ENCODE measurements at places on chromosomes 7 and 10. TPM values are rescaled to one million over a fixed set of nuclear protein-coding genes. Genes with fewer than 3 reads are reported as not detected.

LRRD1 gene
- not detected for total RNA-seq

STARD3NL gene
- total RNA-seq, result 66.1 TPM

UTF1 gene
- total RNA-seq, result not detected

BMPR1A gene
- total RNA-seq, result 22.7 TPM

DNA sequence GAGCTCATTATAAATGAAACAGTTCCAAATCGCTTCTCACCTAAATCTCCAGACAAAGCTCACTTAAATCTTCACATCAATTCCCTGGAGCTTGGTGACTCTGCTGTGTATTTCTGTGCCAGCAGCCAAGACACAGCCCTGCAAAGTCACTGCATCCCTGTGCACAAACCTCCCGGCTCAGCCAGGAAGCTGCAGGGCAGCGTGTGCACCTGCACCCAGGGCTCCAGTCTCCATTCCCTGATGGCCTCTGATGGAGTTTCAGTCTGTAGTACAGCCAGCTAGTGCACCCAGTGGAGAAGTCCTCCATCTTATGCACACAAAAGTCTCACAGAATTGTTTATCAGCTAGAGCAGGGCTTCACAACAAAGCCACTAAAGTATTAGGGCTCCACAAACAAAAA lies 51.1 kb upstream of the PRSS58 start:
- no peak for DNase-seq
- H3K4me1 ChIP-seq, result no peaks in the 10 kb centered on the region
- no peak overlapping the region for H3K27ac ChIP-seq
- peaks cover 2% of the 10 kb centered on the region for H3K27me3 ChIP-seq

GRCh38 chr7:46011501-46011900 lies 90.4 kb upstream of the IGFBP3 start:
- H3K36me3 ChIP-seq, result no peaks in the 10 kb centered on the region
- H3K4me1 ChIP-seq, result no peaks in the 10 kb centered on the region
- H3K27me3 ChIP-seq, result no peaks in the 10 kb centered on the region
- no peak for DNase-seq
- no peak overlapping the region for H3K27ac ChIP-seq

GIMAP2 gene
- total RNA-seq, result 29.8 TPM

LIPN gene
- total RNA-seq, result not detected

DNA sequence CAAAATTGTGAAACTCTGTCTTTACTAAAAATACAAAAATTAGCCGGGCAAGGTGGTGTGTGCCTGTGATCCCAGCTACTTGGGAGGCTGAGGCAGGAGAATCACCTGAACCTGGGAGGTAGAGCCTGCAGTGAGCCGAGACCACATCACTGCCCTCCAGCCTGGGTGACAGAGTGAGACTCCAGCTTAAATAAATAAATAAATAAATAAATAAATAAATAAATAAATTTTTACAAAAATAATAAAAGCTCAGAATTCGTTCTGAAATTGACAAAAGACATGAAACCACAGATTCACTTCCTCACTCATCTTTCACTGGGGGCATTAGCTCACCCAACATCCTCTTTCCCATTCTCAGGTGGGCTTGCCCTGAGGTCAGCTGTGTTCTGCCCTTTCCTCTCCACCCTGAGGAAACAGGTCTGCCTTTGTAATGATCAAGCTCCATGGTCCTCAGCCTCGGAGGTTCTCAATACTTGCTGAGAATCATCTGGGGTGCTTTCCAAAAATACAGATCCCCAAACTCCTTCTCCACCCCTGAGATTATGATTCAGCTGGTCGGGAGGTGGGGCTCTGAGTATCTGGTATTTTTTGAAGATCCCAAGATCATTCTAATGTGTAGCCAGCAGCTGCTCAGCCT lies 29.2 kb upstream of the APBB1IP start:
- peaks cover 26% of the 10 kb centered on the region for H3K4me1 ChIP-seq
- DNase-seq, result no peak
- no peaks in the 10 kb centered on the region for H3K27me3 ChIP-seq
- no peak overlapping the region for H3K4me3 ChIP-seq
- H3K27ac ChIP-seq, result peak overlapping the region; percentile 10
- no peaks in the 10 kb centered on the region for H3K36me3 ChIP-seq

- H3K4me1 ChIP-seq, result no peaks in the 10 kb centered on the region
- no peak for DNase-seq
- H3K4me3 ChIP-seq, result no peak overlapping the region
- peaks cover 11% of the 10 kb centered on the region for H3K36me3 ChIP-seq
These were observed 56.7 kb downstream of the COL17A1 start for GRCh38 chr10:104028823-104029520.

DNA sequence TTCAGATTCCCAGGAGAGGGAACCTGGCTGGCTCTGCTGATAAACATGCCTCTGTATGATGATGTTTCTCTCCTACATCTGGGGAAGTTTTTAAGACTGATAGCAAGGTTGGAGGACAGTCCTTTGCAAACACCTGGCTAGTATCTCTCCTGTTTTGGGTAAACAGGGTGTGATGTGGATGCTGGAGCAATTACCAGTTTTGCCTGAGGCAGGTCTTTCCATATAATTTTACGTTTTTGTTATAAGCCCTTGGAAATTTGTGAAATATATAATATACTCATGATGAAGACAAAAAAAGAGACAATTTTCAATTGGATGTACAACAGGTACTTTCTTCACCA lies 138.6 kb downstream of the ADAM22 start:
- peaks cover 6% of the 10 kb centered on the region for H3K4me1 ChIP-seq
- H3K27me3 ChIP-seq, result no peaks in the 10 kb centered on the region
- peak overlapping the region; percentile 22 for H3K4me3 ChIP-seq

DNA sequence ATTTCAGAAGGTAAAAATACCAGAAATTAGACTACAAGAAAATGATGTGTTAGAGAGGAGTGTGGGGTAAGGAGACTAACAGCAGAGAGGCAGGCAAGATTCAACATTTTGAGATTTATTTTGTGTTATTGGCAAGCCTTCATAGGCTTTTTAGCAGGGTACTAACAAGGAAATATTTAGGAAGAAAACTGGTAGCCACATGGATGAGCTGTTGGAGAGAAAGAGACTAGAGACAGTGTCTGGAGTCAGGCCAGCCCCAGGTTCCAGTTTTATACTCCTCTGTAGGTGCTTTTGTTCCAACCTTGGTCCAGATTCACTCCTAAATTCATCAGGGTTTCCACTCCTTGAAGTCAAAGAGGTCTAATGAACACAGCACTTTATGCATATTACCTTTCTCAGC lies 41.1 kb downstream of the GPRIN2 start:
- no peaks in the 10 kb centered on the region for H3K27me3 ChIP-seq
- H3K4me1 ChIP-seq, result no peaks in the 10 kb centered on the region
- no peak overlapping the region for H3K4me3 ChIP-seq
- DNase-seq, result no peak
- no peaks in the 10 kb centered on the region for H3K36me3 ChIP-seq

FLNC gene
- total RNA-seq, result 0.21 TPM

DNA sequence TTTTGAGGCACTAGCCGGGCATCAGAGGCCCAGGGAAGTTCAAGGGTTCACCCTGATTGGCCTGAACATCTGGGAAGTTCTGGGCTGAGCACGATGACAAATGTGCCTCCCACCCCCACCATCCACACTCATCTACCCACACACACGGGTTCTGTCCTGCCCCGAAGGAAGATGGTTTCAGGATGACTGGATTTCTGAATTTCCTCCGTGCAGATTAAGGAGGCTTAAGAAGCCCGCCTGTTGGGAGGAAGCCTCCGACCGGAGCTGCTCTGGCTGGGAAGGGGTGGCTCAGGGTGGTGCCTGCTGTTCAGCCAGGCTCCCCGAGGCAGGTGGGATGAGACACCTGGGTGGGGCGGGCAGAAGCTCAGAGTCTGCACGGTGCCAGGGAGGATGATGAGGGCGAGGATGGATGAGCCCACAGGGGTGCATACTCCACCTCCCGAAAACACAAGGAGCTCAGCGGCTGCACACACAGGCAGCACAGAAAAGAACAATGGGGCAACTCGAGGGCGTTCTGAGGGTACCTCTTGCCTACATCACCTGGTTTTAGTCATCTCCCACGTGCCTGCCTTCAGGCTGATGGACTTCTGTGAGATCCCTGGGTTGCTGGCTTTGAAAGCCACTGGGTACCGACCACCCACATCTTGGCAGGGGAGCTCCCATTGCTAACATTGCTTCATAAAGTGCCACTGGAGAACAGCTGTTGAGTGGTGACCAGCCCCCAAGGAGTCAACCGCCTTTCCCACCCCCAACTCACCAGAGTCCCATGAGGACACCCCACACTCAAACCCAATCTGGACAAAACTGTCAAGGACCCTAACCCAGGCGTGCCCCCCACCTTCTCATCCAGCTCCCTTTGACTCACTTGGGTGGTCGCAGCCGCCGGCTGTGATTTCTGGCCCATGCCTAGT lies 41.2 kb downstream of the CALML3 start:
- no peak overlapping the region for H3K4me3 ChIP-seq
- H3K27ac ChIP-seq, result no peak overlapping the region
- peaks cover 9% of the 10 kb centered on the region for H3K27me3 ChIP-seq
- no peaks in the 10 kb centered on the region for H3K4me1 ChIP-seq
- H3K36me3 ChIP-seq, result no peaks in the 10 kb centered on the region

TAC1 gene
- total RNA-seq, result not detected

GRCh38 chr10:52540479-52540984 lies 226.5 kb downstream of the DKK1 start:
- H3K4me3 ChIP-seq, result no peak overlapping the region
- DNase-seq, result no peak
- H3K4me1 ChIP-seq, result no peaks in the 10 kb centered on the region
- no peak overlapping the region for H3K27ac ChIP-seq

GRCh38 chr10:127418536-127419168 lies 130.5 kb upstream of the NPS start:
- no peaks in the 10 kb centered on the region for H3K4me1 ChIP-seq
- no peak overlapping the region for H3K4me3 ChIP-seq

AMZ1 gene
- total RNA-seq, result 1.4 TPM

EMX2 gene
- total RNA-seq, result not detected

GRCh38 chr10:14129770-14130169 lies 201.0 kb downstream of the FRMD4A start:
- H3K36me3 ChIP-seq, result no peaks in the 10 kb centered on the region
- H3K27me3 ChIP-seq, result no peaks in the 10 kb centered on the region
- DNase-seq, result no peak
- H3K4me3 ChIP-seq, result no peak overlapping the region

- H3K27ac ChIP-seq, result no peak overlapping the region
- H3K4me3 ChIP-seq, result no peak overlapping the region
- DNase-seq, result no peak
- H3K36me3 ChIP-seq, result no peaks in the 10 kb centered on the region
These were observed 7.9 kb downstream of the ANTXRL start for GRCh38 chr10:46294641-46295220.

PLXNA4 gene
- total RNA-seq, result 0.03 TPM

GRCh38 chr7:26100406-26101339 lies 51.3 kb upstream of the NFE2L3 start:
- no peaks in the 10 kb centered on the region for H3K36me3 ChIP-seq
- peaks cover 15% of the 10 kb centered on the region for H3K4me1 ChIP-seq
- H3K27ac ChIP-seq, result peak overlapping the region; percentile 63
- peak overlapping the region; percentile 58 for H3K4me3 ChIP-seq
- DNase-seq, result no peak

- no peak for DNase-seq
- no peaks in the 10 kb centered on the region for H3K27me3 ChIP-seq
- no peak overlapping the region for H3K27ac ChIP-seq
- H3K36me3 ChIP-seq, result no peaks in the 10 kb centered on the region
- H3K4me1 ChIP-seq, result peaks cover 5% of the 10 kb centered on the region
These were observed 56.6 kb downstream of the CUX1 start for GRCh38 chr7:101874028-101874427.

- no peak for DNase-seq
- no peaks in the 10 kb centered on the region for H3K4me1 ChIP-seq
- no peaks in the 10 kb centered on the region for H3K36me3 ChIP-seq
- H3K27ac ChIP-seq, result no peak overlapping the region
These were observed 133.7 kb upstream of the GJD4 start for GRCh38 chr10:35471435-35471834.

- H3K27ac ChIP-seq, result no peak overlapping the region
- no peaks in the 10 kb centered on the region for H3K4me1 ChIP-seq
- DNase-seq, result no peak
- H3K36me3 ChIP-seq, result no peaks in the 10 kb centered on the region
These were observed 192.2 kb downstream of the PARD3 start for GRCh38 chr10:34622945-34623344.

- peaks cover 4% of the 10 kb centered on the region for H3K4me1 ChIP-seq
- no peaks in the 10 kb centered on the region for H3K36me3 ChIP-seq
- H3K4me3 ChIP-seq, result no peak overlapping the region
- no peaks in the 10 kb centered on the region for H3K27me3 ChIP-seq
- no peak overlapping the region for H3K27ac ChIP-seq
These were observed 1.4 kb upstream of the CALD1 start for GRCh38 chr7:134777908-134778580.
